ENCODE measurements at places on chromosomes 7 and 10.

DNA sequence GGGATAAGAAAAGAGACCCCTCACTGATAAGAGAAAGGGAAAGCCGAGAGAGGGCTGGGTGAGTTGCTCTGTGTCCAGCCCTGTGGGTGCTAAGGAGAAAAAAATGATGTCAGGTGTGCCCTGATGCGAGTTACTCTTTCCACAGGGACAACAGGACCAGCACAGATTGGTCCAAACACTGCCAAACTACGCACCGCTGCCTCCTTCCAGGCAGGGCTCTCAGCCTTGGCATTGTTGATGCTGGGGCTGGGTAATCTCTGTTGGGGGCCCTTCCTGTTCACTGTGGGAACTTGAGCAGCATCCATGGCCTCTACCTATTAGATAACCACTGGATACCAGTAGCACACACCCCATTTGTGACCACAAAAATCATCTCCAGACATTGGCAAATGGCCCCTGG, 10.3 kb upstream of the ATP6V0E2 start:
- no peak for DNase-seq

- DNase-seq = peak; percentile 40
These were observed 89.0 kb upstream of the PRPS1L1 start for GRCh38 chr7:18116661-18117060.

DNA sequence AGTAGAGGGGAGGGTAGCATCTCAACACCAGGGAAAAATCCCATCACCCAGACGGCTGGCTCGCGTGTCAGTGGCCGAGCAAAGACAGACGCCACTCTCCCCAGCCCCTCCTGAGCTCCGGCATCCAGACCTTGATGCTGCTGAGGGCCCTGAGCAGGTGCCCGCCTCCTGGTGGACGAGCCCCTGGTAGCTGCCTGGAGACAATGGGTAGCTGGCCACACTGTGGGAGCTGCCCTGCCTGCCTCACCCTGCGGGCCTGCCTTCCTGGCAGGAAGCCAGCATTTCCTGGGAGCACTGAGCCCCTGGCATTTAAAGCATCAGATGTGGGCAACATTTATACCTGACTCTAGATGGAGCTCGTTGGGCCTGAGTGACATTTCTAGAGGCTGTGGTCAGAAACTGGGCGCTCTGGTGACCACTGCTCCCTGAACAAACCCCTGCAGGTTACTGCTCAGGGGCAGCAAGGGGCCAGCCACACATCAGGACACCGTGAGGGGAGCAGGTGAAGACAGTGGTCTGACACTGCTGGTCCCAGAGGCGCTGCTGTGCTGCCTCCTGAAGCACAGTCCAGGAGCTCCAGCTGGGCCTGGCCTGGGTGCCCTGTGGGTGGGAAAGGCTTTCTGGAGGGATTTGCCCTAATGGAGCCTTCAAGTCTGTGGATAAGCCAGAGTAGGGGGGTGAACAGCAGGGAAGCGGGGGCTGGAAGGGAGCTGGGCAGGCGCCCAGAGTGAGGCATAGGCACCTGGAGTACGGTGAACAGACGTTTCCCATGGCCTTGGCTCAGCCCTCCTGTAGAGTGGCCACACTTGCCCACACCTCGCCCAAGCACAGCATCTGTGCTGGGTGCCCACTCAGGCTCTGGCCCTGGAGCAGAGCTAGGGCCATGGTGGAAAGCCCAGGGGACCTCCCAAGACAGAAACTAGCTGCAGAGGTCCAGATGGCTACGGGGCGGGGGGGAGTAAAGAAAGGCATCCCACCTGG, 138.7 kb downstream of the MAPK8 start:
- DNase-seq = no peak

GRCh38 chr10:72174297-72174662, 41.5 kb upstream of the ANAPC16 start:
- no peak for DNase-seq

DNA sequence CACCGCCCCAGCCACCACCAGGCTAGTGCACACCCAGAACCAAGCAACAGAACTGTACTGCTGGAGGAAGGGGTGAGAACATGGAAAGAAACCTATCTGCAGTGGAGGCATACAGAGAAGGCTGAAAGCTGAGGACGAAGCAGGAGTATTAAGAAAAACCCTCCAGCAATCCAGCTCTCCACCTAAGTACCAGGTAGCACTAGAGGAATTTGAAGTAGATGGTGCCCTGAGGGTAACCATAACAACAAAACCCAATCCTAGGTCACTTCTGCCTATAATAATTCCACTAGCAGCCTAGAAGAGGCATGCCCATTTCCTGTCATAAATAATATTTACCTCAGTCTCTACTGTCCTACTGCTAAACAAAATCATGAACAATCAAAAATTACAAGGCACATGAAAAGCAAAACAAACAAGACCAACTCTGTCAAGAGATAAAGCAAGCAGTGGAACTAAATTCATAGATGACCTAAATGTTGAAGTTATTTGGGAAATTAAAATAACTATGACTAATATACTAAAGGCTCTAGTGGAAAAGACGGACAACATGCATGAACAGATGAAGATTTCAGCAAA, 51.1 kb downstream of the HYCC1 start:
- no peak for DNase-seq

- DNase-seq = no peak
These were observed 171.2 kb downstream of the EBF3 start for GRCh38 chr10:129792864-129793263.

DNA sequence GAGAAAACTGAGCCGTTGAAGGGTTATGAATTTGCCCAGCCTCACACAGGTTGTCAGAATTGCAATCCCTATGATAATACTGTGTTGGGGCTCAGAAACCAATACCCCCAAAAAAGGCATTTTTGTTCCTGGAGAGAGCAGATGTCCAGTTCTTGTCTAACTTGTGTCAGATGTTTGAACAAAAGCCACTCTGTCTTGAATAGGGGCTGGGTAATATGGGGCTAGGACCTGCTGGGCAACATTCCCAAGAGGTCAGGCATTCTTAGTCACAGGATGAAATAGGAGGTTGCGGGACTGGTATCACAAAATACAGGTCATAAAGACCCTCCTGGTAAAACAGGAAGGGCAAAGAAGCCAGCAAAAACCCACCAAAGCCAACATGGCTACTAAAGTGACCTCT, 482.1 kb downstream of the IPMK start:
- no peak for DNase-seq

- DNase-seq = peak; percentile 46
These were observed at the start of gene IL15RA for GRCh38 chr10:5977471-5978229. Gene IL15RA, minus strand, starts transcription at chr10:5977543. Its CDS starts 51 bp downstream, at chr10:5977492.

- no peak for DNase-seq
These were observed 1.6 kb downstream of the VIM start for GRCh38 chr10:17229717-17229966.

GRCh38 chr10:70175516-70175915, 5.2 kb upstream of the SAR1A start:
- DNase-seq = no peak

- DNase-seq = no peak
These were observed 43.1 kb upstream of the KDM7A start for GRCh38 chr7:140219672-140220524.

DNA sequence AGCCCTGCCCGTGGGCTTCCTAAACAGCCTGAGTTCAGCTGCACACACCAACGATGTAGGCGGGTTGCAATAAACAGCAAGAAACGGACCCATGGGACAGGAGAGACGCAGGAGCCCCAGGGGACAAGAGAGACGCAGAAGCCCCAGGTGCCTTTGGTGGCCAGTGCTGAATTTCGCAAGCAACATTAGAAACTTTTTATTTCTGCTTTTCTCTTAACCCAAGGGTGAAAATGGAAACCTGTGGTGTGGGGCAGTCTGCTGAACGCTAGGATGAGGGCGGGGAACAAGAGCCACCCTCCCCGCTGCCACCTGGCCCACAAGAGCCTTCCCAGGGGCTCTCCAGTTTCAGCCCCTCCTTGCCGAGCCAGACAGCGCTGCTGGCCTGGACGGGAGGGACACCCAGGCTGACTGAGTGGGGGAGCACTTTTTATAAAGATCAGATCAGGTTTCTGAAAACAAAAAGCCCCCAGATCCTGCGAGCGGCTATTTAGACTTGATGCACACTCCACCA, 20.0 kb upstream of the GPR146 start:
- no peak for DNase-seq

- no peak for DNase-seq
These were observed 22.9 kb upstream of the DUSP5 start for GRCh38 chr10:110474826-110475225.

- DNase-seq = no peak
These were observed 193.1 kb downstream of the WDR37 start for GRCh38 chr10:1249142-1249920.

GRCh38 chr10:30970760-30971460, 60.8 kb downstream of the ZNF438 start:
- DNase-seq = no peak

- no peak for DNase-seq
These were observed 110.8 kb downstream of the JAZF1 start for GRCh38 chr7:28069807-28070206.

DNA sequence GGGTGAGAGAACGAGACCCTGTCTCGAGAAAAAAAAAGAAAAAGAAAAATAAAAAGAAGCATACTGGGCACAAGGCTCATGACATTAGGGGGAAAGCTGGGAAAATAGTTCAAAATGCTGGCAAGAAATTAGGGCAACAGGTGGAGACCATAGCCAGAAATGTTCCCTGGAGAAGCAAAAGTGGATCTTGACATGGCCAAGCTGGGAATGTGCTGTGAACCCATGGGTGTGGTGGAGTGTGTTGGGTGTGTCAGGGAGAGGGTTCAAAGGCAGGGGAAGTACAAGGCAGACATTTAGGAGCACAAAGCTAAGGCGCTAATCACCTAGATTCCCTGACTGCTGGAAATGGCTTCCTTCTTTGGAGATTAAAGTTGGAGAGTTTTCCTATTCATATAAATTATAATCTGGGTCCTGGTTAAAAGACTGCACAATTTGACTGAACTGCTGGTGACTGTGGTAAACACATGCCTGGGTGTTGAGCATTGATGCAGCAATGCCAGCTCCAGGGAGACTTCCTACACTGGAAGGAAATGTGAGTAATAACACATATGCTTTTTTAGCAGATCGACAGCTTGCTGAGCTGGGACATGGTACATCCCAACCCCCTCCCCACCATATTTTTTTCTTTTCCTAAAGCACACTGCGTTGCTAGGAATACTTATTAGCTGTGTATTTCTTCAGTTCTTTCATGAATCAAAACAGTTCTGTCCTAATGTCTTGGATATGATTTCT, 70.1 kb upstream of the ARHGAP21 start:
- DNase-seq = peak; percentile 43

DNA sequence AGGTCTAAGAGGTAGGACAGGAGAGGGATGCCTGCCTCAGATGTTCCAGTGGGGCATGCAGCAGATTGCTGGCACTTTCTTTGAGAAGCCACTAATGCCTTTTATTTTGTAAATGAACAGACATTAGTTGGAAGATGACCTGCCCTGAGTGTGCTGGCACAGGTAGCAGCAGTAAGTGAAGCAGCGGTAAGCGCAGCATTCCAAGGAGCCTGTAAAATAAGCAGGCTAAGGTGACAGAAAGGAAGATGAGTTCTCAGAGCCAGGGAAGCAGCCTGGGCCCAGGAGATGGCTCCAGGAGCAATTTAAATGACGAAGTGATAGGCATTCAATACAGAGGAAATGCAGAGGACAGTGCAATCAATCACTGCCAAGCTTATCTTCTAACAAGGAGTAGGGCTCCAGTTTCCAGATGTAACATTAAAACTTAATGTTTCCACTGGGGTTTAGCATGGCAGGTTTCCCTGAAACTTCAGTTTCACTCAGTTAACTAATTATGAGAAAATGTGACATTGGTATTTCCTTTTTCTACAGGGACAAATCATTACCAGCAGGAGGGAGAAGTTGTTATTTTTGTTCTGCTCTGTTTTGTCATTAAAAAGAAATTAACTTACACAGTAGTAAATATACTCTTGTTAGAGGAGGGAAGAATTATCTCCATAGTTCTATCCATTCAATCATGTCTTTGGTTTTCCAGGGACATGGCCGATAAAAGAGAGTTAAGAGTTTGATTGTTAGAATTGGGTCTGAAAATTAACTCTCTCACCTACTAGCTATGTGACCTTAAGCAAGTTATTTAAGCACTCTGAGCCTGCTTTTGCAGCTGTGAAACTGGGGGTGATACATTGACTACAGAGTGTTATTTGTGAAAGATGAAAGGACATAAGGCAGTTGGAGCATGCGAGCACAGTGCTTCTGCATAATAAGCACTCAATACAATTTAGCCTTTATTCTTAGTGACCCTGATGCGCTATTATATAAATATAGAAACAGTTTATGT, 96.6 kb upstream of the PTN start:
- no peak for DNase-seq

DNA sequence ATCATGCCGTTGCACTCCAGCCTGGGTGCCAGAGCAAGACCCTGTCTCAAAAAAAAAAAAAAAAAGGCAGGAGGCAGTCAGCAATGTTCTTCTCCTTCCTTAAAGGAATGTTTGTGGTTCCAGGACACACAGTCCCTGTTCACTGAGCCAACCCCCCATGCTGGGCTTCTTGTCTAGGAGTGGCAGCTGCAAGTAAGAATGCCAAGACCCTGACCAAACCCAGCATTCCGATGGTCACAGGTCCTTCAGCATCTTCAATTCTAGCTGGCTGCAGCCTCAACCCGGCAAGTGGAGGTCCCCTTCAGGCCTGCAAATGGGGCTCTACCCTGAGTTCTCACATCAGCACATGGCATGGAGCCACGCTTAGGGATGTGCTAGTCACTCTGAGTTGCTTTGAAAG, 38.2 kb upstream of the CUX1 start:
- DNase-seq = no peak

GRCh38 chr10:4721999-4722753, 103.8 kb upstream of the AKR1E2 start:
- peak; percentile 89 for DNase-seq

- peak; percentile 97 for DNase-seq
These were observed 12.9 kb downstream of the C10orf67 start for GRCh38 chr10:23331567-23332301.

GRCh38 chr10:83677795-83678194, 461.5 kb upstream of the GHITM start:
- DNase-seq = no peak

DNA sequence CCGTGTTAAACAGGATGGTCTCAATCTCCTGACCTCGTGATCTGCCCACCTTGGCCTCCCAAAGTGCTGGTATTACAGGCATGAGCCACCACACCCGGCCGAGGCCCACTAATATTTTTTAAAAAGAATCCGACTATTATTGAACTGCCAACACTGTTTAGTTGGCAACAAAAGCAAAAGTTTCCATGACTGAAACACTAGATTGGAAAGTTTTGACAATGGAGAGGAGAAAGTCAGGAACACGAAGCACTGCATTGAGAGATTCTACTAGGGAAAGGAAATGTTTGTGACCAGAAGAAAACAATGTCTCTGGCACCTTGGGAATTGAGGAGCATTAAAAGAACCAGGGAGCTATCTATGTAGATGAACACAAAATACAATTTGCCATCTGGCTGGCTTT, 13.7 kb upstream of the PPP1R9A start:
- no peak for DNase-seq

GRCh38 chr7:70098905-70099672, 500.8 kb downstream of the AUTS2 start:
- DNase-seq = no peak

GRCh38 chr10:122373721-122374120, 787 bp upstream of the PLEKHA1 start:
- DNase-seq = peak; percentile 7

GRCh38 chr7:44380189-44380830, 54.9 kb upstream of the CAMK2B start:
- no peak for DNase-seq

- DNase-seq = peak; percentile 69
These were observed 107.2 kb downstream of the ARHGAP21 start for GRCh38 chr10:24616536-24616935.
